Activated CD8-positive, alpha-beta memory T cell treated with anti-CD3 and anti-CD28 coated beads, Interleukin-2, amount 10 ng/mL, durations not matched to agents 7 days and 5 days (primary cell): ENCODE measurements at places on chromosomes 12 and 14. TPM values are rescaled to one million over a fixed set of nuclear protein-coding genes. Genes with fewer than 3 reads are reported as not detected.

The NKX2-1 gene
- not detected for total RNA-seq

The TPPP2 gene
- not detected for total RNA-seq

The FOXG1 gene
- total RNA-seq: not detected

DNA sequence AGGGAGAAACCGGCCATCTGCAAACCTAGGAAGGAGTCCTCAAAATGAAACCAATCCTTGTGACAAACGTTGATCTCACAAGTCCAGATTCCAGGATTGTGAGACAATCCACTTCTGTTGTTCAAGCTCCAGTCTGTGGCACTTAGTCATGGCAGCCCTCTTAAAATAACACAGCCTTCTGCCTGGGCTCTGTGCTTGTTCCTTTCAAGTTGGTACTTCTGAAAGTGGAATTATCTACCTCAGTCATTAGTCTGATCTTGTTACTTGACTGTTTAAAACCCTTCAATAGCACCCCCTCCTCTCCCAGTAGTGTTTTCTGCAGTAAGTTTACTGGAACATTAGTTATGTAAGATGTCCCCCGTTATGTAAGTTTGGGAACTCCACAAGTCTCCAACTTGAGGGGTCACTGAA, 111.0 kb upstream of the HIF1A start:
- DNase-seq: no peak

DNA sequence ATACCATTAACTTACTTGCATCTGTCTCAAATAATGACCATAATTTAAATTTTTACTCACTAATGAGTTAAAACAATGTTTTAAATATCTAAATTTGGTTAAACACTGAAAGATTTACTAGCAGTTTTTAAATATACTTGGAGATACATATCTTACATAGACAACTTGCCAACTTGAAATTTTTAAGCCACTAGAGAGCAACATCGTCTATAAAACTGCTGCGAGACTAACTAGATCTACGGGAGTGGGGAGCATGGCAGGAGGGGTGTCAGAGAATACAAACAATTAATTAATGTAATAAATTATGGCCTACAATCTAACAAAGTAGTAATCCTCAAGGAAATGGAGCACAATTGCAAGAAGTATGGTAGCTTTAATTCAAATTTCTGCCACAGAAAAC, 120.4 kb downstream of the LRRIQ1 start:
- DNase-seq: no peak

- no peak for DNase-seq
Observed at GRCh38 chr12:50734409-50735263, 29.3 kb upstream of the ATF1 start.

GRCh38 chr14:29097476-29097875, 330.9 kb downstream of the FOXG1 start:
- DNase-seq: no peak
